KBM-7 (cell line): ENCODE measurements at places on chromosomes 3 and 15.

GRCh38 chr3:114823061-114823460 is 324.0 kb downstream of the ZBTB20 start:
- DNase-seq = no peak

- DNase-seq = no peak
Observed at GRCh38 chr15:64006642-64007041, 39.6 kb downstream of the DAPK2 start.

DNA sequence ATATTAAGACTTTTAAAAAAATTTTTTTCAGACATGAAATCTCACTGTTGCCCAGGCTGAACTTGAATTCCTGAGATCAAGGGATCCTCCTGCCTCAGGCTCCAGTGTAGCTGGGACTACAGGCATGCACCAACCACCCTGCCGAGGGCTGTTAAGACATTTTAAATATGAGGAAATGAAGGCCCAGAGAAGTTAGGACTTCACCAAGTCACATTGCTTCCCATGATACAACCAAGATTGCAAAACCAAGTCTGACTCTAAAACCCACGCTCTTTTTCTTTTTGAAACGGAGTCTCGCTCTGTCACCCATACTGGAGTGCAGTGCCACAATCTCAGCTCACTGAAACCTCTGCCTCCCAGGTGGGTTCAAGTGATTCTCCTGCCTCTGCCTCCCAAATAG is 28.0 kb downstream of the PTPN9 start:
- no peak for DNase-seq

GRCh38 chr3:12967606-12968351 is 105.5 kb downstream of the IQSEC1 start:
- peak; percentile 60 for DNase-seq

GRCh38 chr3:61060411-61060861 is 190.8 kb downstream of the FHIT start:
- no peak for DNase-seq

DNA sequence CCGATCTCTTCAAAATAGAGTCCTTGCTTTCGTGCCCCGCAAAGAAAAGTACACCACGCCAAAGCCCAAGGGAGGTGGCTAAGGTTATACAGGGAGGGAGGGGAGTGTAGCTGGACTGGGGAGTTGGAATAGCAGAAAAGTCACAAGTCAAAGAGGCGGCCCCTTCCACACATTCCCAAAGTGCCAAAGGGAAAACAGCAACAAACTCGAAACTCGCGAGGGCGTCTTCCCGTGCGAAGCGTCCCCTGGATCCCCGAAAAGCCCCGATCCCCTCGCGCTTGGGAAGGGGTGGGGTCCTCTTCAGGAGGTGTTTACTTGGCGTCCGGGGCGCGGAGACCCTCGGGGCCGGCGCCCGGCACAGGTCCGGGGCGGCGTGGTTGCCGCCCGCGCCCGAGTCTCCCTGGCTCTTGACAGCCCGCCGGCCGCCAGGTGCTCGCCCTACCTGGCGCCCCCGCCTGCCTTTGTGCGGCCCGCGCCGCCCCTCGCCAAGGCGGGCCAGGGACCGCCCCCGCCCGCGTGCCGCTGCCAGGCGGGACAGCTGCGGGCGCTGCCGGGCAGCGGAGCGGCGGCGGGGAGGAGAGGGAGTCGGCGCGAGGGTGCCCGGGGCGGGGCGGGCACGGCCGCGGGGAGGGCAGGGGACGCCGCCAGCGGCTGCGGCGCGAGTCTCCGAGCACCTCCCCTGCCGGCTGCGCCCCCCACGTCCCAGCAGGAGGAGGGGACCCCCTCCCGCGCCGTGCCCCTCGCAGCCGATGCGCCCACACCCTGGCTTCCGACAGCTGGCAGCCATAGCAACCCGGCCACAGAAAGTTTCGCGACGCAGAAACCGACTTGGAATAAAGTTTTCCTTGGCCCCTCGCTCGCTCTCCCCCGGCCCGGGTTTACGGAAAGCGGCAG is 966 bp downstream of the MYO1E start:
- no peak for DNase-seq

- DNase-seq = no peak
Observed at GRCh38 chr3:42533161-42533897, 30.9 kb downstream of the VIPR1 start.
